ENCODE measurements at places on chromosomes 5 and 9.
A peak's percentile ranks its signal among the peaks of the same experiment; 100 is the strongest.

- peak; percentile 45 for DNase-seq
These were observed 94.6 kb upstream of the HMHB1 start for GRCh38 chr5:143717400-143717799.

DNA sequence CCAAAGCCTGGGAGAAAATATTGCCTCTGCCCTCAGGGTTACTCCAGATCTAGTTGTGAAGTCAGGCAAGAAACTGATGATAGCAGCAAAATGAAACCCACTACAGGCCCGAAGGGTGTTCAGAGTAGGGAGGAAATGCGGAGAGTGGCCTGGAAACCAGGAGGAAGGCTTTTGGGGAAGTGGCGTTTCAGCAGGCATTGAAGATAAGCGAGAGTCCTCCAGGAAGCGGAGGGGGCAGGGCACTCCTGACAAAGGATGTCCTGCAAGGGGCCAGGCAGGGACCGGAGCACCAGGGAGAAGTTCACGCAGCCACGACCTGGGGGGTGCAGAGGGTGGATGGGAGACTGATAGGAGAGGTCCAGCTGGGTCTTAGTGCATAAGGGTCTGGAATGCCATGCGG, 7.8 kb upstream of the FOXI1 start:
- peak; percentile 31 for DNase-seq

DNA sequence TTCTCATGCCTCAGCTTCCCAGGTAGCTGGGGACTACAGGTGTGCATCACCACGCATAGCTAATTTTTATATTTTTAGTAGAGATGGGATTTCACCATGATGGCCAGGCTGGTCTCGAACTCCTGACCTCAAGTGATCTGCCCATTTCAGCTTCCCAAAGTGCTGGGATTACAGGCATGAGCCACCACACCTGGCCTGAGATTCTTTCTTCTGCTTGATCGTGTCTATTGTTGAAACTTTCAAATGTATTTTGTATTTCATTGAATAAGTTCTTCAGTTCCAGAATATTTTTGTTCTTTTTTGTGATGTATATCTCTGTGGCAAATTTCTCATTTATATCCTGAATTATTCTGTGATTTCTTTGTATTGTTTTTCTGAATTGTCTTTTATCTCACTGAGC, 1063.3 kb upstream of the WWC1 start:
- DNase-seq = no peak

- DNase-seq = no peak
These were observed 7.0 kb upstream of the SLC9A3 start for GRCh38 chr5:531101-531748.

DNA sequence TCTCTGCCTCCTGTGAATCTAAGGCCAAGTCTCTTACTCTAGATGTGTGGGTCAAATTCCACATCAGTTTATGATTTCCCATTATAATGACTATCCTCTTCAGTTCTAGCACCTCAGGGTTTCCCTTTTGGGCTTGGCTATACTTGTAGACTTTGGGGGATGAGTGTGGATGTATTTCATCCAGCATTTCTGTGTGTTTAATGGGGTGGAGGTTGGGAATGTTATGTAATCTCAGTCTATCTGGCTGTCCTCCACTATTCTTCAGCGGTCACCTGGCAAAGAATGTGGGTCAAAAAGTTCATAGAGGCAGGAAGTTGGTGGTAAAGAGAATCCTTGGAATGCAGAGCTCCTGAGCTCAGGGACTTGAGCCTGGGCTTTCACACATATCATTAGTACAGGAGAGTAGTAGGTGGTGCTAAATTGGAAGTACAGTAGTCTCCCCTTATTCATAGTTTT, 64.9 kb downstream of the CFAP95 start:
- DNase-seq = no peak

DNA sequence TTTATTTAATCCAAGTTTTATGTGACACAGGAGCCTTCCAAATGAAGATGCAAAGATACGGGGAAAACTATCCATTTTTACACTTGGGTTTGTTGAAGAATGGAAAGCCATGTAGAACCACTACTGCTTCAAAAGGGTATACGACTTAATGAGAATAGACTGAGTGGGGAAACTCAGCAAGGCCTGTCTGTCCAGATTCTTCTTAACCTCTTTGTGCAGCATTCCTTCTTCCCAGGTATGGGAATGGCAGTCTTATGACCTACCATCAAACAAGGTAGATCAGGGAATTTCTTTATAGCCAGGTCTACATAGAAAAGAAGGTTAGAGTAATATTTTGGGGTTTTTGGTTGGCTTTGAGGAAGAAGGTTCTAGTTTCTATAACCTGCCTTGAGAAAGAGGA, 23.4 kb downstream of the APTX start:
- no peak for DNase-seq

DNA sequence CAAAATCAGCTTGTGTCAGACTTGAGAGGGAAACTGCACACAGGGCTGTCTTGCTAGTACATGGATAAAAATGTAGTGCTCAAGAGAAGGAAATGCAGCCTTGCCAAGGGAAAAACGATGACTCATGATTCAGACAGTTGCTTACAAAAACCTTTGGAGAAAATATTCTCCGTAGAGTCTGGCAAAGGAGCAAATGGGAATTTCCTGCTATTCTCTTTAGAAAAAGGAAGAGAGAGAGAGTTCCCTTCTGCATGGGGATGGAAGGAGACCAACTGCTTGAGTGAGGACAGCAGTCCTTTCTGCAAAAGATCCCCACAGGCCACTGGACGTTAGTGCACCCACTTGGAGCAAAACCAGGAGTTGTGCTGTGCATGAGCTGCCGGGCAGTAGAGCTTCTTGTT, 7.6 kb downstream of the IFNB1 start:
- peak; percentile 56 for DNase-seq

- DNase-seq = no peak
These were observed 127.6 kb upstream of the RPS23 start for GRCh38 chr5:82405618-82406204.

GRCh38 chr9:71357346-71357745, 235.9 kb upstream of the TRPM3 start:
- DNase-seq = no peak

DNA sequence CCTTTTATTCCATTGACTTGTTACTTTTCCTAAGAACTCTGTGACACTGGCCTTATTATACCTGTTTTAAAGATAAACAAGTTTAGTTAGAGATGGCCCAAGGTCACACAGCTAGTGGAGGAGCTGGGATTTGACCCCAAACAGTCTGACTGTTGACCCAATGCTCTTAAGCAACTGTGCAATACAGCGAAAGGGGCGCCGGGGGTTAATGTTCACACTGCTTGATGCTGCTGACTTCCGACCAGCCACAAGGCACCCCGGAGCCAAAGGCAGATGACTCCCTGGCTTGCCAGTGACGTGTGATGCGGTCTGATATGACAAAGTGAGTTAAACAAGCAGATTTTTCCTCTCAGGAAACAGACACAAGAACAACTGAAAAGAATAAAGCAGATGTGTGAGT, 23.9 kb downstream of the PIK3R1 start:
- peak; percentile 51 for DNase-seq

GRCh38 chr5:107290780-107291398, 379.8 kb downstream of the EFNA5 start:
- DNase-seq = no peak

GRCh38 chr9:132986114-132986513, 7.6 kb downstream of the GFI1B start:
- DNase-seq = no peak

- DNase-seq = no peak
These were observed 110.0 kb upstream of the DHFR start for GRCh38 chr5:80764786-80765185.

DNA sequence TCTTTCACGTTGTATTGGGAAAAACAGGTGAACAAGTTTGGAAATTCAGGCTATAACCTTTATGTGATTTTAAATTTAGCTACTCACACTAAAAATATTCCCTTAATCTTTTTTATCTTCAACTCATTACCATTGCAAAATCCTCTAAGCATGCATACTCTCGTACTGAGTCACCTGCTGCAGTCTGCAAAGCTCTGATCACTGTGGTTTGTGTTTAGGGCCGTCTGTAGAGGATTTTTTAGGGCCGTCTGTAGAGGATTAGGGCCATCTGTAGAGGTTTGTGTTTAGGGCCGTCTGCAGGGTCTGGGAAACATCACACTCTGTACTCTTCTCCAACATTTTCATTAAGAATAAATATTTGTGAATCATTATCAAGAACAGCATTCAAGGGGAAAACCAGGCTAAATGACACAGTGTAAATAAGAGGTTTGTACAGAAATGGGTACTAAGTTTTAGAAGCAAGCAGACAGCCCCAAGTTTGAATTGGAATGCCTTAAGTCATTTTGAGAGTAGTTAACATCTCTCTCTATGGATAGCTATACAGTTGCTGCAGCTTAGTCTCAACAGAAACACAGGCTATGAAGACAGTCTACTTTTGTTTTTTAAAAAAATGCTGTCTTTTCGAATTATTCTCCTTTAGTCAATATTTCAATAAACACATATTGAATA, 155.0 kb upstream of the TSLP start:
- no peak for DNase-seq

GRCh38 chr5:143758015-143758414, 53.9 kb upstream of the HMHB1 start:
- DNase-seq = peak; percentile 44

DNA sequence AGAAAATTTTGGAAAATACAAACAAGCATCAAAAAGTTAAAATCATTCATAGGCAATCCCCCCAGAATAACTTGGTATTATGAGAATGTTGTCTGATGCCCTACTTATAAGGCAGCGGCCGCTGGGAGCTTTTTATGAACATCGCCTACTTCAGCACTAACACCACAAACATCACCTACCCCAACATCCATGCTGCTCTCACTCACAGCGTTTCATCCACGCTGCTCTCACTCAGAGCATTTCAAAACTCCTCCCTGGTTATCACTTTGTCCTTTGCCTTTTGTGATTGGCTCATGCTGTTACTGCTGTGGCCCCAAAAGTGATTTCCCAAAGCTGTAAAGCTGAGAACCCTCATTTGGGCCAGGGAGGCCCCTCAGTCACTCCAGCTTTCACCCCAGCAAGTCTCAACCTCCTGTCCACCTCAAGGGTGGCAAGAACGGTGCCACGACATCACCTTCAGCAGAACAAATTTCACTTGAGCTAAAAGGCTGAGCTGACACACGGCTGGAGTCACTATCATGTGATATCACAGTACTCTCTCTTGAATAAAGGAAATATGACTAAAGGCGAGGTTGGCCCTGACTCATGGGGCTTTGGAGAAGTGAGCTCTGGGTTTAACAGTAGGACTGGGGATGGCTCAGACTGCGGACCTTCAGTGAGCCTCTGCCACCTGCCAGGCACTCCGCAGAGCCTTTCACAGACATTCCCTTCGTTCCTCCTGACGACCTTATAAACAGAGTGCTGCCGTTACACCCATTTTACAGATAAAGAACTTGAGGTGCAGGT, 25.2 kb downstream of the SHC3 start:
- DNase-seq = no peak

DNA sequence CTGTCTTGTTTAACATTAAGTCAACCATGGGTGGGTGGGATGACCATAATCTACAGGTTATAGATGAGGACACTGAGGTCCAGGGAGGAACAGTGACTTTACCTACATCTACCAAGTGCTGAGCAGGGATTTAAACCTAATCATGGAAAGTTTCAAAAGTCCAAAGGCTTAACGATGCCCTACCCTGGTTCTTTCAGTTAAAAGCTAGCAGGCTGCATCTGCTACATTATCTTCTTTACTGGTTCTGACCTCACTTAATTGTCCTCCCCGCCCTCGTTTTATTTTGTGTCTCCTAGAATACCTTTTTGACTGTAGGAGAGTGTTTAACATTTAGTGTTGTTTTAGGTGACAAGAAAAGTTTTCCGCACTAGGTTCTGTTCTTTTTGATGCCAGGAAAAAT, 735.2 kb downstream of the TLR4 start:
- DNase-seq = no peak

DNA sequence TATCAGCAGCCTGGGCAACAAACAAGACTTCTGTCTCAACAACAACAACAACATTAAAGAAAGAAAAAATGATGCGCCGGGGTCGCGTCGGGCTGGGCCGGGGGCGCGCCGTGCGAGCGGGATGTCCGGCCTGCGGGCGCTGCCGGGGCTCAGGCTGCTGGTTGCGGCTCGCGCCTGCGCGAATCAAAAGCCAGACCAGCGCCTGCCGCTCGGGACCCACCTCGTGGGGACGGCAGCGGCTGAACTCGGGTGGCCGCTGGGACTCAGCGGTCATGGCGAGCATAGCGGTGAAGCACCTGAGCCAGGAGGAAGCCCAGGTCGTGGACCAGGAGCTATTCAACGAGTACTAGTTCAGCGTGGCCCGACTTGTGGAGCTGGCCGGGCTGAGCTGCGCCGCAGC, 11.9 kb upstream of the NHP2 start:
- DNase-seq = no peak

DNA sequence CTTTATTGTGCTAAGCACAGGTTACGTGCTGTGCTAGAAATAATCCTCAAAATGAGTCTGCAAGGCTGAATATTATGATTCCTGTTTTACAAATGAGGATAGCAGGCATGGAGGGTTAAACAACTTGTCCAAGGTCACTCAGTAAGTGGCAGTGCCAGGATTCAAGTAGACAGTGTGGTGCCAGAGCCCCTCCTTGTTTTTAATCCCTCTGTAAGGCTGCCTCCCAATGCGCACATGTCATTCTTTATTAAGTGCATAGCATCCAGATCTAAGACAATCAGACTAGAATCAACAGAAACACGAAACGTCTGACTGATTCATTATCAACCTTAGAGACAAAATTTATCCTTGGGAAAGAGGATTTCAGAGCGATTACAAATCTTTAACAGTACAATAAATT, 199.6 kb downstream of the SMARCA2 start:
- DNase-seq = no peak

GRCh38 chr5:154989626-154990025, 23.9 kb upstream of the KIF4B start:
- no peak for DNase-seq

DNA sequence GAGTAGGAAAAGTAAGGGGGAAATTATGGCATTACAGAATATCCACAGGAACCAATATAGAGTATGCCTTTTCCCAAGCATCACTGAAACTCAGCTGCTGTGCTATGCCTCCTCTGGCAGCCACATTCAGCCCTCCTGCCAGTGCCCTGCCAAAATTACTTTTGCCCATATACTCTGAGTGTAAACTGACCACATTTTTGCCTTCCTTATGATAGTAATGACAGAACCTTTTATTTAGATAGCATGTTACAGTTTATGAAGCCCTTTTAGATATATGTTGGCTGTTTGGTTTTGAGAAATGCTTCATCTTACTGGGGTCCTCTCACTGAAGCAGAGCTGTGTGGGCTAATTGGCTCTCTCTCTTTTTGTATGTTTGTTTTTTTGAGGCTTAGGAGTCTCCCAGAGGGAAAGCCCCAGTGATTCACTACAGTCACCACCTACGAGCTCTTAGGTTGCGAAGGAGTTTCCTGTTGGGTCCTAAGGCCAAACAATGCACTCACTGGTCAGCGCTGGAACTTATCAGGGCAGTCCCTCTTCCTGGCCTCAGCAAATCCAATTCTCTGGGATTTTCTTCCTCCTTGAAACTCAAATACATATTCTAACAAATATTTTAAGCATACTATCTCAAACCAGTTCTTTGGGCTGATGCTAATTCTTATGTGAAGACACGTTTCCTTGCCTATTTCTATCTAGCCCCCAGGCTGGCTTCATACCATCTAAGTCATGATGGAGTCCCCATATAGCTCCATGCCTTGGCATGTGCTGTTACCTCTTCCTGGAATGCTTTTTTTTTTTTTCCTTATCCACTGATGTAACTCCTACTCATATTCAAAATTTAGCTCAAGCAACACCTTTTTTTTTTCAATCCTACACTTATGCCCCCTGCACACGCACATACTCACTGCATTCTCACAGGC, 3.7 kb downstream of the PHF24 start:
- DNase-seq = no peak

Measured in right hindlimb (tissue), 1 donor.